ENCODE measurements at places on chromosomes 2 and 18.

- no peak for DNase-seq
Observed at GRCh38 chr2:230706053-230706521, 6.6 kb upstream of the CAB39 start.

DNA sequence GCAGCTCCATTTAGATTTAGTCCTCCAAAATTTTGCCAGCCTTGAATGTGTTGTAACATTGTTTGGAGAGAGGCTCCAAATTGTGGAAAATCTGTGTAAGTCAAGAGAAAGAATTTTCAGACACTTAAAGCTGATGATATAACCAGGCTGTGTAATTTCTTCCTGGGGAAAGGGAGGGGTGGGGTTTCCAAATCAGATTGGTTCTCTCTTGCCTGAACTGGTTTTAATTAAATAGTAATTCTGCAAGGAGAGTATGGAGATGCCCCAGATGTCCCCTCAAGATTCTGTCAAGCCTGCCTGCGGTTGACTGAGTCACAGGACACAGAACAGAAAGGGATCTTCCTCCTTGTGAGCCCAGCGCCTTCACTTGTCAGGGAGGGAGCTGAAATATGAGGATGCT is 54.5 kb downstream of the C18orf63 start:
- no peak for DNase-seq

GRCh38 chr2:29202819-29203495 is 87.7 kb downstream of the CLIP4 start:
- no peak for DNase-seq

DNA sequence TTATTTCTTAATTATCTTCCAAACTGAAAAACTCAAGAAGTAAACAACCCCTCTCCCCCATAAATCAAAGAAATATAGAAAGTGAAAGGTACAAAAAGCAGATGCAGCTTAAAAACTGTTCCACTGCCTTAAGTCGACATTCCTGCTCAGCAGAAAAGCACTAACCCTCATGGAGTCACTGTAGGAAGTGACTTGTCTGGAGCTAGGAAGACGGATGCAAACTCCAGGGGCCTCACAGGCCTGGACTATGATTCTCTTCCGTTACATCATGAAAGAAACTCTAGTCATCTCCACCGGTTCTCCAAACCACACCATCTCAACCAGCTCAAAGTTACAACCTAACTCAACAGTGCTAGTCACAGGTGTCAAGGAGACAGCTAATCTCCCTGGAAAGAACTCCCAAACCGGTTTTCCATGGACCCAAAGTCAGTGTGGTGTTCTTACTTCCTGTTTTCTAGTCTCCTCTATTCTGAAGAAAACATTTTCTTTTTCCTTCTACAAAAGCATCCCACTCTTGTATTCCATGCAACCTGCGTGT is 128.4 kb downstream of the PIEZO2 start:
- no peak for DNase-seq

DNA sequence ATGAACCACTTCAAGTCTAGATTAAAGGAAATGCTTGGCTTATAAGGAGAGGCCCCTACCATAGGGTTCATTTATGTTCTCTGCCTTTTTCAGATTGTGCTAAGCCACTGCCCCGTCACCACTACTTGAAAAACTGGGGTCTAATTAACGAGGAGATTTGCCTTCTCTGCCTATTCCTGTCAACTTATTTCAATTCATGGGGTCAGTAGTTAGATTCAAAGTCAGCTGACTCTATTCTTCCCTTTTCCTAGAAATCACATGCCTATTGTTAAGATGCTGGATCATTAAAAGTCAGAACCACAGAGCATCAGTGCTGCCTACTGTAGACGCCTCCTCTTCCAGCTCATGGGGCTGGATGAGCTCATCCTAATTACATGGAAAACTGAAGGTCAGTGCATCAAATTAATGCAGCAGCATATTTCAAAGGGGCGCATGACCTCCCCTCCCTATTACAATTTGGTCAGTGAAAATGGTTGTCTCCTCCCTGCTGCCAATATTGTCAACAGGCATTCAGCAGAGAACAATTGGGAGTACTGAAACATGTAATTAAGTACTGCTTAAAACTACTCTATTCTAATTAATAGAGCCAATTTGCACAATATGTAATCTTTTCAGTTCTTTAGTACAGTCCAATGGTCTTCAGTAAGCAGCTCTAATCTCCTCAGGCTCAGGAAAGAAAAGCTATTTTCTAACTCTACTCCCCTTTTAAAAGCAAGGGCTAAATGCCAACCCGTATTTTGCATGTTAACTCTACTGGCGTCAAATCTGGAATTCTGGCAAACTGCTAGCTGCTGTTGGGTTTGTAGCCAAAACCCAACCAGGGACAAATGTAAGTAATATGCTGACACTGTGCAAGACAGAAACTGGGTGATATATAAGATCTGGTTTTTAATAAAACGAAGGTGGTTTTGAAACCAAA is 117.4 kb upstream of the ITGB6 start:
- DNase-seq = no peak

GRCh38 chr2:153823880-153824279 is 47.8 kb upstream of the GALNT13 start:
- DNase-seq = no peak

GRCh38 chr18:12857215-12857905 is 26.7 kb downstream of the PTPN2 start:
- peak; percentile 23 for DNase-seq

DNA sequence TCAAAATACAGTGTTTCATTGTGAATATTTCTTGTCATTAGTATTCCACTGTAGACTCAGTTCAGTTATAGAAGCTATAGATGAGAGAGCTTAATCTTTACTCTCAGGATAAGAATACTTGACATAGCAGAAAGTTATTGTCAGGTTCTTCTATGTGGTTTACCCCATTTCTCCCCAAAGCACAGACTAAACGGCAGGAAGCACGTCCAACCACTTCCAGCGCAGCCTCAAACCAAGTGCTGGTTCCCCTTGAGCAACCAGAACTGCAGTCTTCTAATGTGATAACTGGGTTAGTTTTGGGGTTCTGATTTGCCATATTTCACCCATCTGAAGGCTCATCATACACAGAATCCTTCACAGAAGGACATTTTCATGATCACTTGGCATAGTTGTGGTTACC is 324.7 kb downstream of the SLC8A1 start:
- no peak for DNase-seq

GRCh38 chr2:169692718-169693117 is 1.5 kb downstream of the CFAP210 start:
- no peak for DNase-seq

- no peak for DNase-seq
Observed at GRCh38 chr2:10180229-10180628, 57.7 kb downstream of the RRM2 start.

GRCh38 chr18:41906528-41907146 is 48.4 kb upstream of the PIK3C3 start:
- peak; percentile 1 for DNase-seq

GRCh38 chr2:133748007-133748700 is 179.9 kb upstream of the NCKAP5 start:
- no peak for DNase-seq

All from CD4-positive, alpha-beta T cell treated with Interleukin-6 for 4 hours (primary cell).